ENCODE measurements at places on chromosomes 5 and 9.

- DNase-seq, result no peak
Measured at GRCh38 chr5:91361790-91362189, 21.3 kb downstream of the ARRDC3 start.

DNA sequence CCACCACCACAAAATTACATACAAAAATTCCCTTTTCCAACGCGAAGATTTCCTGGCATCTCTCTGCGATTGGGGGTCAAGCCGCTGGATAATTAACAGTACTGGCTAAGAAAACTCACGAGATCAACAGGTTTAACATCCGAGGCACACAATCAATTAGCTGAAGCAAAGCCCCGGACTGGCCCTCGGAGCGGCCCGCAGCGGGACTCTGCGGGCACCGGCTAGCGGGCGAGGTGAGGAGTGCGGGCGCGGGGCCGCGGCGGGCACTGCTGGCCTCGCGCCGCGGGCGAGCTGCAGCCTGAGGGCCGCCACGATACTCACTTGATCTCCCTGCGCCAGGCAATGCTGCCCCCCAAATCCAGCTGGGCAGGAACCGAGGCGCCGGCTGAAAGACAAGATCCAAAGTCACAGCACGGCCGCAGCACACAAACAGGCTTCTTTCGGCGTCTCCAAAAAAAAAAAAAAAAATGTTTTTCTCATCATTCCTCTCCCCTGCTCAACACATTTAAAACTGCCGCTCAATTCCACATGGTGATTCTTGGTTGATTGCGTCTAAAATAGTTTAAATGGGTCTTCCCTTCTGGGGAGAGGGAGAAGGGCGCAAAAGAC is 210.2 kb downstream of the MEF2C start:
- no peak for DNase-seq

DNA sequence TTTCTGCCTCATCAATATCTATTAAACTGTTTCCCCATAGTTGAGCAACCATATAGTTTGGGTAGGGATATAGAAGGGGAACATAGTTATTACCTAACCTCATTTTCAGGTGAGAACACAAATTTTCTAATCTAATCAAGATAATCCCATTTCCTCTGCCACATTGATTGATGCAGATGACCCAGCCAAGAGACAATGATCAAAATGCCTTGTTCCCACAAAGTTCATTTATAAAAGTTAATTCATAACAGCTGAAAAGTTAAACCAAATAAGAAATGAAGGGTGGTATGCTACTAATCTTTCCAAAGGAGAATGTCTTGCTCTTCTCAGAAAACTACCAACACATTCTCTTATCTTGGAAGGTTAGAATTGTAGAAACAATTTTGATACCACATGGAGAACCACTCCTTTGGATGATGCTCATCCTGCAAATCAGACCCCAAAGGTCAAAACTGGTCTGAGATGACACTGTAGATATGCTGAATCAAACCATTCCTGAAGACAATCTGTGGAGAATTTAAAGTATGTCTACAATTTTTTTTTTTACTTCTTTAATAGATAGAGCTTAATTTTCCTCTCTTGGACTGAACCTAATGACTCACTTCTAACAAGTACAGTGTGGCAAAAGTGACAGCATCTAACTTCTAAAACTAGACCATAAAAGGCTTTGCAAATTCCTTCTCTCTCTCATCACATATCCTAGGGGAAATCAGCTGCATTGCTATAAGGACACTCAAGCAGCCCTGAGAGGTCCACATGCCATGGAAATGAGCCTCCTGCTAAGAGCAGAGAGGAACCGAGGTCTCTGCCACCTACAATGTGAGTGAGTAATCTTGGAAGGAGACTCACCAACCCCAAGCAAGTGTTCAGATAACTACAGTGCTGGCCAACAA is 586.7 kb upstream of the TUSC1 start:
- no peak for DNase-seq

DNA sequence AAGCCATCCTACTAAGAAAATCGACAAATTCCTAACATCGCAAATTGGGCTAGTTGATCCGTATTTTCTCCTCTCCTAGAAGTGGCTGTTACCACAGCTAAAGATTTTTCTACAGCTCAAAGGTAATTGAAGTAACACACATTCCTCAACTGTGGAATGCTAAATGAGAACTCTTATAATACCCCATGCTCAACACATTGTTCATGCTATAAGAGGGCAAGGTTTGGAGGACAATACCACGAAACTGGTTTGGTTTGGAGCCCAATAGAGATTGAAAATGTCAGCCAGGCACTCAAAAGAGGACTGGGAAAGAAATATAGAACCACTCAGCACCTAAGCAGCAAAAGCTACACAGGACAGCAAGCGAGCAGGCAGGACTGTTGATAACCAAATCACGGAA is 10.1 kb downstream of the TXN start:
- no peak for DNase-seq

- DNase-seq, result no peak
Measured at GRCh38 chr5:74244406-74244805, 396.1 kb downstream of the ENC1 start.

- no peak for DNase-seq
Measured at GRCh38 chr5:92222449-92222848, 839.3 kb upstream of the ARRDC3 start.

DNA sequence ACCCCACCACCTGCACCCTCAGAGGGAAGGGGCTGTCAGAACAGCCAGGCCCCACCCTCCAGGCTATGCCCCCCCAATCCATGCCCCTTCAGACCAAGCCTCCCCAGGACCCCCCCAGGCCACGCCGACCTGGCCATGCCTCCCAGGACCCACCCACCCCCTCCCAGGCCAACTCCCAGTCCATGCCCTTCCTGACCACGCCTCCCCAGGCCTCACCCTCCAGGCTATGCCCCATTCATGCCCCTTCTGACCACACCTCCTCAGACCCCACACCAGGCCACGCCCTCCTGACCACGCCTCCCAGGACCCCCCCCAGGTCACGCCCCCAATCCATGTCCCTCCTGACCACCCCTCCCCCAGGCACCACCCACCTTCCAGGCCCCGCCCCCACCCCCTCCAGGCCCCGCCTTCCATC is 27.6 kb downstream of the TPPP start:
- DNase-seq, result peak; percentile 85

- no peak for DNase-seq
Measured at GRCh38 chr9:128405780-128406171, 14.9 kb upstream of the CERCAM start.

- DNase-seq, result peak; percentile 50
Measured at GRCh38 chr5:65809817-65810531, 88.0 kb downstream of the NLN start.

GRCh38 chr5:141668601-141669265 is 13.3 kb downstream of the ARAP3 start:
- DNase-seq, result no peak

- peak; percentile 95 for DNase-seq
Measured at GRCh38 chr5:132369474-132370180, at the start of gene SLC22A5. Gene SLC22A5 (plus strand): TSS chr5:132369710. CDS start chr5:132369973, 263 bp downstream.

DNA sequence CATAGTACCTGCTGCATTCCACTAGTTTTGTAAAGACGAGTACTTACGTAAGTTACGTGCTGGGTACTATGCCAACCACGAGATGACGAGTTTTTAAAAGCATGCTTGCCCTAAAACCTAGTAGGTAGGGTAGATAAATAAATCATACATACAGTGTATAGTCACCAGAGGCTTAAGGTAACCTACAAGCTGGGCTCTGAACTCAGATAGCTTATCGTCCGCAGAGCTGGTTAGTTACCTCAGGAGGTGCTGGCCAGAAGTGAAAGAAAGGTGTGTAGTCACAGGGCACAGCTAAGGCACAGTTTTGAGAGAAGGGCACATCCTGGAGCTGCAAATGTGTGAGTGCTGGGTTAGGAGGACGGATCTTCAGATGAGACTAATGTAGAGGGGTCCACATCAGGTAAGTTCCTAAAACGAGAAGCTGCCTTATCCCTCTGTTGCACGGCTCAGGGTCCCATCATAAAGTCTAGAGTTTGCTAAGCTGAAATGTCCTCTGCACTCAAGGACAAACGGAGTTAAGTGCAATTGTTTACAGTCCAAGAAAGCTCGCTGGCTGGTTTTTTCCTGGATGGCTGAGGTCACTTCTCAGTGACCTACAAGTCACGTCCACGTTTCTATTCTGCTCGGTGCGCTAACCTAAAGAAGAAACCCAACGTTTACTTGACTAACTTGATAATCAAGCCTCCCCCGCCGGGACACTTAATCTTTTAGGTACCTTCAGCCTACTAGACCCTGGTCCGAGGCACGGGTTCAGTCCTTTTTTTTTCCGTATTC is 1.1 kb upstream of the SNX24 start:
- DNase-seq, result no peak

DNA sequence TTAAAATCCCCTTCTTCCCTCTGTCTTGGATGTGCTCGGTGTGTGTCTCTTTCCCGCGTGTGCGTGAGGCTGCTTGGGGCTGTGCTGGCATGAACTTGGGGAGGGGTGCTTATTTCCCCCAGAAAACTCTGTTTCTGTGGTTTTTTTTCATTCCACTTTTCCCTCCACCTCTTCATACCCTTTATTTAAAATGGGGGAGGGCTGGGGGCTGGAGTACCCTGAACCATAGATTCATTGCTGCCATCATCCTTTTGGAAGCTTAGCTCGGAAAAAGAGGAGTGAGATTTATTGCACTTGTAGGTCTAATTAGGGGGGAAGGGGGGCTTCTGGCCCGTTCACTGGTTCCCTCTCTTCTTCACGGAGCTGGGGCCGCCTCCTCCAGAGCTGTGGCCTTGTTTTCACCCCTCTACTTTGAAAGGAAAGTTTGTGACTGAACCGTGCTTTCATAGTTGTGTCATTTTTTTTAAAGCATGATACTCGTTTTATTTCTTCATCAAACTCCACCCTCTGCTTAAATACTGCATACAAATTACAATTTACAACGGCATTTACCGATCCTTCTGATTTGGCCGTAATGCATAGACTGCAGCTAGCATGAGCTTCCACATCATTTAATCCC is 2.9 kb downstream of the NR2F1 start:
- peak; percentile 62 for DNase-seq

- no peak for DNase-seq
Measured at GRCh38 chr9:105114964-105115728, 129.3 kb upstream of the SLC44A1 start.

- DNase-seq, result no peak
Measured at GRCh38 chr9:136910901-136911245, 24.6 kb downstream of the TRAF2 start.

DNA sequence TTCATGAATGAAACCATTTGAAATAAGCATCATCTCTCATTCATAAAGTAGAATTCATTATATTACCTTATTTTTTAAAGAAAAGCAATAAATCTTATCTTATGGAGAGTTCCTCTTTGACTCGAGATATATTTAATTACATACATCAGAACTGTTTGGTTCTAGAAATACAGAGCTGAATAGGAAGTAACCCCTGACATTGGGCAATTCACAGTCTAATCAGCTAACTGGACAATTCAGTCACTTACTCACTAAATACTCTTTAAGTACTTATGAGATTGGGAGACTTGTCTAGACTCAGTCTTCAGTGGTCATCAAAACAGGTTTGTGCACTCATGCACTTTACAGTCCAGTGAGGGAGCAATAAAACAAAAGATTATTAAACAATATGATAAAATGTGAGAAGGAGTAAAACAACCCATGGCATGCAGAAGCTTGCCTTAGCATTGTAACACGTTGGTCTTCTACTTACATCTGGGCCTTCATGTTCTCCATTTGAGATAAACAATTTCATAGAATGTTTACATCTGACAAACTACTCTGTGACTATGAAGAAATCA is 11.5 kb upstream of the FBXO38 start:
- no peak for DNase-seq

GRCh38 chr5:178069909-178070308 is 43.4 kb upstream of the N4BP3 start:
- DNase-seq, result no peak

DNA sequence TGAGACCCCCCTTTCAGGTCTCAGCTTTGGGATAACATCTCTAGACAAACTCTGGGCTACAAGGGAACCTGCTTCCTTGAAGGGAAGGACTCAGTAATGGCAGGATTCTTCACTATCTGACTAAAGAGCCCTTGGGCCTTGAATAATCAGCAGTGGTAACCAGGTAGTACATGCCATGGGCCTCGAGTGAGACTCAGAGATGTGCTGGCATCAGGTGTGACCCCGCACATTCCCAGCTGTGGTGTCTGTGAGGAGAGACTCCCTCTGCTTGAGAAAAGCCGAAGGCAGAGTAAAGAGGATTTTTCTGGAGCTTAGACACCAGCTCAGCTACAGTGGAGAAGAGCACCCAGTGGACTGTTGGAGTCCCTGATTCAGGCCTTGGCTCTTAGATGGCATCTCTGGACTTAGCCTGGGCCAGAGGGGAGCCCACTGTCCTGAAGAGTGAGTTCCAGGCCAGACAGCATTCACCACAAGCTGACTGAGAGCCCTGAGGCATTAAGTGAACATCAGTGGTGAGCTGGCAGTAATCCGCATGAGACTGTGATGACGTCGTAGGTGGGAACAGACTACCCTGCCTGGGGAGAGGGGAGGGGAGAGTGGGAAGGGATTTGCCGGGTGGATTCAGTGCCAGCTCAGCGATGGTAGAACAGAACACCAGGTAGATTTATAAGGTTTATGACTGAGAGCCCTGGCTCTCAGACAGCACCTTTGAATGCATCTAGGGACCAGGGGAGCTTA is 5.3 kb upstream of the ZNF782 start:
- DNase-seq, result peak; percentile 47

DNA sequence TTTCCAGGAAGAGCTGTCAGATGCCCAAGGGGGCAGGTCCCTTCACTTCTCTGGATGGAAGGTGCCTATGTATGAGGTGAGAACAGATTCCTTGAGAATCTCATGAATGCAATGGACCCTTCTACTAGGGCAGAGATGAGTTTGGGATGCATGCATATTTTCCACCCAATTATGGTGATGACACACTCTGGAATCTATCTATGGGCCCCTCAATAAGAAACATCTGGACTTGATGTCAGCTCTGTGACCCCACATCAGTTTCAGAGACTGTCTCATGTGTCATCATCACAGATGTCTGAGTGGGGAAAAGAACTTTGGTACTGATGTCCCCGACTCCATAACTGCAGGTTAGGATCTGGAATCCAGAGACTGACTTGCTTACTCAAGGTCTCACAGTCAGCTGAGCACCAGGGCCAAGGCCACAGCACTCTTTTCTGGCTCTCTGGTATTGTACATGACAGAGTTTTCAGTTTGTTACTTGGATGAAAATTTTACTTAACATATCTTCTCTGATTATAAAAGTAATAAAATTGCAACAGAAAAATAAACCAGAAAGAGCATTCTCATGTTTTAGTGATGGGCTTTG is 177.0 kb downstream of the DCP2 start:
- DNase-seq, result no peak

GRCh38 chr5:81852291-81853029 is 101.6 kb upstream of the SSBP2 start:
- peak; percentile 59 for DNase-seq

- DNase-seq, result no peak
Measured at GRCh38 chr5:114857941-114858551, 311.7 kb downstream of the TRIM36 start.

GRCh38 chr5:17267106-17267505 is 49.7 kb downstream of the BASP1 start:
- DNase-seq, result no peak

Data from SK-N-SH (cell line).